ENCODE measurements at places on chromosomes 12 and 14.

GRCh38 chr14:64612021-64612380 lies 62.2 kb downstream of the PPP1R36 start:
- no peaks in the 10 kb centered on the region for H3K27me3 ChIP-seq
- DNase-seq = no peak
- H3K27ac ChIP-seq = no peak overlapping the region
- H3K36me3 ChIP-seq = no peaks in the 10 kb centered on the region
- H3K4me3 ChIP-seq = no peak overlapping the region

- 0 out of 2 replicates have a peak, but pooled peaks cover 2% of the 10 kb centered on the region for H3K4me1 ChIP-seq
- H3K27me3 ChIP-seq = no peaks in the 10 kb centered on the region
- H3K4me3 ChIP-seq = peak overlapping the region; percentile 95
- H3K36me3 ChIP-seq = peaks cover 62% of the 10 kb centered on the region
- no peak overlapping the region for H3K27ac ChIP-seq
Measured at GRCh38 chr14:68790644-68791077, 2.2 kb downstream of the ZFP36L1 start.

- H3K4me3 ChIP-seq = no peak overlapping the region
- no peak overlapping the region for H3K27ac ChIP-seq
- no peaks in the 10 kb centered on the region for H3K4me1 ChIP-seq
- DNase-seq = no peak
- no peaks in the 10 kb centered on the region for H3K27me3 ChIP-seq
Measured at GRCh38 chr14:42277840-42278239, 671.2 kb downstream of the LRFN5 start.

- no peaks in the 10 kb centered on the region for H3K27me3 ChIP-seq
- H3K4me1 ChIP-seq = peaks cover 9% of the 10 kb centered on the region
- peaks cover 10% of the 10 kb centered on the region for H3K36me3 ChIP-seq
- H3K27ac ChIP-seq = peak overlapping the region; percentile 27
- DNase-seq = no peak
Measured at GRCh38 chr12:108690542-108691174, 40.7 kb downstream of the CORO1C start.

DNA sequence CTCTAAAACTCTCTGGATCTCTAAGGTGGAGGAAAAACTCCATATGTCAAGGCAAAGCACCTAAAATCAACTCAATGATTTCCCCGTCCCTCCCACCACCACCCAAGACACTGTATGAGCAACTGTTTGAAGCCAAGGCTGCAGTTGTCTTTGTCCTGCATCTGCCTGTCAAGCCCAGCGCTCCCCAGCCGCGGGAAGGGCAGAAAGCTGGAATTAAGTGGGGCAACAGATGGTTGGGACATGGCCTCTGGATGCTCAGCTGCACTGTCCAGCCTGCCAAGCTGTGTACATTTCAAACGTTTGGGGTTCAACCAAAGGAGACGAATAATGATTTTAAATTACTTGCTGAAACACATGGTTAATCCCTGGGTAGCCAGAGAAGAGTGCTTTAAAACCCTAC lies 42.2 kb upstream of the PTGR2 start:
- H3K27me3 ChIP-seq = no peaks in the 10 kb centered on the region
- no peaks in the 10 kb centered on the region for H3K36me3 ChIP-seq
- DNase-seq = no peak

GRCh38 chr12:110403976-110404682 lies 621 bp upstream of the ANAPC7 start:
- peaks cover 26% of the 10 kb centered on the region for H3K36me3 ChIP-seq
- no peaks in the 10 kb centered on the region for H3K27me3 ChIP-seq
- no peaks in the 10 kb centered on the region for H3K4me1 ChIP-seq

DNA sequence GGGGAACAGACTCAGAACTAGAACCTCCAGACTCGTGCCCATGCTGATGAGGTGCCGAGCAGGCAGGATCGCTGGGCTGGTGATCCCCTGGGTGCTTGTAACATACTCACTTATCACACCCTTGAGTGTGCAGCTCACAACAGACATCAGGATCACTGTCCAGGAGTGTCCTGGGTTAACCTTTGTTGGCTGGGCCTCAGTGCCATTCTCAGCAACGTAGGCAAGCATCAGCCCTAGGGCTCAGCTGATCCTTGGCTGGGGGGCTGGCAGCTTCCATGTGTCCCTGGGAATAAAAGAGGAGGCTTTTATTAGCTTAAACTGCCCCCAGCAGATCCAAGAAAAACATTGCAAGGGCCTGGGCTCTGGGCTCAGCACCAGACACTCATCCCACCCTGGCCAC lies 1.6 kb downstream of the TMEM229B start:
- no peaks in the 10 kb centered on the region for H3K27me3 ChIP-seq
- no peak overlapping the region for H3K4me3 ChIP-seq
- no peaks in the 10 kb centered on the region for H3K36me3 ChIP-seq
- no peak overlapping the region for H3K27ac ChIP-seq

DNA sequence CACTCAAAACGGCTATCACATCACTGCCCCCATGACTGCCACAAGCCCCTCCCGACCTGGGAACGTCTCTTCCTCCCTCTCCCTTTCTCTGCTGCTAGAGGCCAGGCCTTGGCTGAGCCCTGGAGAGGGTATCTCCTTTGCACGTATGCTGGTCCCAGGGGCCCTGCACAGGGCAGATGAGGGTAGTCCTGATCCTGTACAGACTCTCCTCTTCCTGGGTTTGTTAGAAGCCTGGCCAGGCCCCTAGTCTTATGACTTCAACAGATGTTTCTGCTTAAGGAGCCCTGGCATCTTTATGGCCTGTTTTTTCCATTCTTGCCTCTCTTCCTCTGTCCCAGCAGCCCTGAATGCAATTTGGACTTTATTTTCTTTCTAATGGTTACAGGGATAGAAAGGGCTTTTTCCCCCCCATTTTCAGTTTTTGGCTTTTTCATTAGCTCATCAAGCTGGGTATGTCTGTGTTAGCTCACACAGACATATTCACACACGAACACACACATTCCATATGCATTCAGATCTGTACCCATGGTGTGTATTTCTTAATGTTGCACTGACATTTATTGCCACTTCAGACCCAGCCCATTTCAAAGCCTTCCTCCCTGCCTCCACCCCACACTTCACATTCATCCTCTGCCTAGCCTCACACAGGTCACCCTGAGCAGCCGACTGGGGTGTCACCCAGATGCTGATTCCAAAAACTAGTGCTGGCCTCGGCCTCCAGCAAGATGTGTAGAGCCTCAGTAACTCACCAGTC lies 203.2 kb downstream of the ZFP36L1 start:
- H3K27ac ChIP-seq = no peak overlapping the region
- no peak for DNase-seq
- no peaks in the 10 kb centered on the region for H3K36me3 ChIP-seq
- peaks cover 34% of the 10 kb centered on the region for H3K4me1 ChIP-seq
- no peaks in the 10 kb centered on the region for H3K27me3 ChIP-seq
- H3K4me3 ChIP-seq = no peak overlapping the region

DNA sequence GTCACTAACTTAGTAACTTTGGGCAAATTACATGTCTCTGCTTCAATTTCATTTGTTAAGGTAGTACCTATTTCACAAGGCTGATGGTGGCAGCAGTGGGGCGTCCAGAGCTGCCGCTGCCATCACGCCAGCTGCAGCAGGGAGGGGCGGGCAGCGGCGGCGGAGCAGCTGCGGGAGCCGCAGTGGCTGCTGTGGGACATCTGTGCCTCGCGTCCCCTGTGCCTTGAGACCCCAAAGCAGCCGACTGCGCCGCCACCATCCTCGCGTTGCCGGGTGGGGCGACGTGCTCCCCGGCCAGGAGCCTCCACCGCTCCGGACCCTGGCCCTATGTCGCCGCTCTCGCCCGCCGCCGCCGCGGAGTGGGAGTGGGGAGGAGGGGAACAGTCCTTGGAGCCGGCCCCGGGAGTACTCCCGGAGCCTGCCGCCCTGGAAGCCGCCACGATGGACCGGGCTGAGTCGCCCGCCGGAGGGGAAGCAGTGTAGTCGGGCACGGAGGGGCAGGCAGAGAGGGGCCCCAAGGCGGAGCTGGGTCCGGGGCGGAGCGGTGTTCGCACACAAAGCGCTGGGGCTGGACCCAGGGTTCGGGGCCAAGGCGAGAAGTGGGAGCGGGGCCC lies 51.4 kb downstream of the A2M start:
- DNase-seq = peak; percentile 82
- H3K4me1 ChIP-seq = peaks cover 4% of the 10 kb centered on the region
- H3K27ac ChIP-seq = no peak overlapping the region
- H3K36me3 ChIP-seq = no peaks in the 10 kb centered on the region

DNA sequence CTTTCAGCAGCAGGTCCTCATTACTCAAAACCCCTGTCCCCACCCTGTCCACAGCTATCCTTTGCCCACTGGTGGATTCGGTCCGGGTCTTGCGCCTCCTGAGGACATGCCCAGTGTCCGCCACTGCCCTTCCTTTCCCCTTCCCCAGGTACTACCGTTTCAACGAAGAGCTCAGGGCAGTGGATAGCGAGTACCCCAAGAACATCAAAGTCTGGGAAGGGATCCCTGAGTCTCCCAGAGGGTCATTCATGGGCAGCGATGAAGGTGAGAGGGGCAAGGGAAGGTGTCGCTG lies 8.7 kb downstream of the MMP14 start:
- peaks cover 2% of the 10 kb centered on the region for H3K4me1 ChIP-seq
- no peak for DNase-seq
- H3K36me3 ChIP-seq = peaks cover 50% of the 10 kb centered on the region

DNA sequence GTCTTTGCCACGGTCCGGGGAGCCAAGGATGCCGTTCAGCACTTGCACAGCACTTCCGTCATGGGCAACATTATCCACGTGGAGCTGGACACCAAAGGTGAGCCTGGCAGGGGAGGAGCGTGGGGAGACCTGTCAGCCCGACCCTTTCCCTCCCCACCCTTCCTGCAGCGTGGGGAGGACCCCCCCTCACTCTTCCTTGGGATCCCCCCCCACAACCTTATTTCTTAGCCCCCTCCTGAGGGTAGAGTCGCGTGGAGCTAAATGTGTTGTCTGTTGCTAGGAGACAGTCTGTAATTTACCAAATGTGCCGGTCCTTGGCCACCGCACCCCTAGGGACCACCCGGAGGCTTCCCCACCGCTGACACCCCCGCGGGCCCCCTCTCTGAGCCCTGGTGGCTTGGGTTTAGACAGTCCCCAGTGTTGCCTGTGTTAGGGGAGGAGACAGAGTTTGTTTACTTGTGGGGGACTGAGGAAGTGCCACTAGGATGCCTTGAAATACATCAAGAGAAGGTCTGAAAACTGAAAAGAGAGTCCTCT lies 2.3 kb downstream of the SETD1B start:
- no peaks in the 10 kb centered on the region for H3K27me3 ChIP-seq
- peaks cover 2% of the 10 kb centered on the region for H3K4me1 ChIP-seq
- H3K27ac ChIP-seq = no peak overlapping the region

GRCh38 chr12:103181366-103182152 lies 224.1 kb downstream of the ASCL1 start:
- H3K27ac ChIP-seq = no peak overlapping the region
- no peaks in the 10 kb centered on the region for H3K4me1 ChIP-seq
- no peak overlapping the region for H3K4me3 ChIP-seq
- no peak for DNase-seq
- no peaks in the 10 kb centered on the region for H3K36me3 ChIP-seq
- no peaks in the 10 kb centered on the region for H3K27me3 ChIP-seq

DNA sequence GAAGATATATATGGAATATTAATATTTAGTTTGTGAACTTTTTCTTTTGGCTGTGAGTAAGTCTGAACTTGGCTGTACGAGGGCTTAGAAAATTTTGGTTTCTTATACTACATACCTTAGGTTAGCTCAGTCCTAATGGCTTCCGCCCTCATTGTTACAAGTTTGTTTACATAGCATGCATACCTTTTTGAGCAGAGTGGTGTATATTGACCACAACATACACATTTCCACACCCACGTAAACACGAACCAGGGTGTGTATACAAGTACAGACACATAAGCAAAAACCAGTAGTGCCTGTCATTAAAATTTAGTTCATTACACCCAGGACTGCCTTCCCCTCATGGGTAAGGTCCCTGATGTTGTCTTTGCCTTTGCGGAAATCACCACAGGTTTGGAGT lies 230.2 kb upstream of the RGS6 start:
- no peak overlapping the region for H3K27ac ChIP-seq
- no peaks in the 10 kb centered on the region for H3K27me3 ChIP-seq
- no peaks in the 10 kb centered on the region for H3K4me1 ChIP-seq
- peaks cover 11% of the 10 kb centered on the region for H3K36me3 ChIP-seq
- H3K4me3 ChIP-seq = no peak overlapping the region

- H3K27me3 ChIP-seq = 0 out of 2 replicates have a peak, but pooled peaks cover 2% of the 10 kb centered on the region
- peaks cover 6% of the 10 kb centered on the region for H3K36me3 ChIP-seq
- peak within 1 kb of the TSS; percentile 87 for H3K4me3 ChIP-seq
- no peak within 1 kb of the TSS for H3K27ac ChIP-seq
- DNase-seq = peak; percentile 99
Measured at GRCh38 chr12:49367381-49368239, at the start of gene SPATS2. TSS of gene SPATS2 (plus strand) at chr12:49367462. CDS start at chr12:49461013, 93,551 bp downstream.

DNA sequence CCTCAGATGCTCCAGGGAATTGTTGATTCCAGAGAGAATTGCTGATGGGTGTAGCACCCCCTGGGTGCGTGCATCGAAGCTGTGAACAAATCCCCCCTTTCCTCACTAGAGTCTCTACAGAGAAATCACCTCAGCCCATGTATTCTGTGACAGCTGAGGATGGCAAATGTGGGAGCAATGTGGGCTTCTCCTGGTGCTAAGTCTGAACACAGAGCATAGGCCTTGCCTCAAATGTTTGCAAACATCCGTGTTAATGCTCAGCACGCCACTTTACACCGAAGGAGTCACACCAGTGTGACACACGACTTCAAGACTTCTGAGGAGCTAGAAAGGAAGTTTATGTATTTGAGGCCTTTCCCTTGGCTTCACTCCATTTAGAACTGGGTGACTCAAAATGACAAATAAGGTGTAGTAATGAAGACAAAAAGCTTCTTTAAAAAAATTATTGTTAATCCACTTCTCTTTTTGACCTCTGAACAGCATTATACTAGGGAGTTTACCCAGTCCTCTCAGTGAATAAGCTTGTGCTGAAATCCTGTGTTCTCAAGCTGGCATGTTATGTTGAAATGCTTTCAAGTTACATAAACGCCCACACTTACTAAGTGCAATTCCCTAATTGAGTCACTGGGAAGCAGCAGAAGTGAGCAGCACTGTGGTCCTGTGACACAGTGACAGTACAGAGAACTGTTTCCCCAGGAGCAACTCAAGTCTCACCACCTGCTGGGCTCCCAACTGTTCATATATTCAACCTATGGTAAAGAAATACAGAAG lies 92.9 kb downstream of the FAR2 start:
- no peaks in the 10 kb centered on the region for H3K4me1 ChIP-seq
- H3K27me3 ChIP-seq = no peaks in the 10 kb centered on the region
- DNase-seq = no peak

DNA sequence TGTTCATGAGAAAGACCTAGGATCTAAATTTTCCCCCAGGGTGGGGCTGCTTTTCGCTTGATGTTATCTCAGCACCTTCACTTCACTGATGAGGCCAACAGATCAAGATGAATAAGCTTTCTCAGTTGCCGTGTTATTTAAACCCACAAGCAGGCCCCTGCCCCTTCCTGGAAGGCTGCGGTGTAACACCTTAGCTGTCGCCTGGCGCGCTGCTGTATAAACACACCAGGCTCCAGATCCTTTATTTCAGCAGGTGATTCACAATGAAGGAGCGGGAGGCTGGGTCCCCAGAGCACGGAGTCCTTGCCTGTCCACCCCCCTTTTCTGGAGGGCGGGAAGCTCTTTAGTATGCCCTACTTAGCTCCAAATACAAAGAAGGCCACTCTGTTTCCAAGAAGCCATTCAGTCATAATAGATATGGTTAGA lies 515.4 kb downstream of the FUT8 start:
- DNase-seq = no peak
- 0 out of 2 replicates have a peak, but pooled peaks cover 4% of the 10 kb centered on the region for H3K36me3 ChIP-seq
- no peak overlapping the region for H3K27ac ChIP-seq
- no peak overlapping the region for H3K4me3 ChIP-seq
